Aorta (tissue), 5 donors: ENCODE measurements at places on chromosomes 7 and 10. TPM values are rescaled to one million over a fixed set of nuclear protein-coding genes. Genes with fewer than 3 reads are reported as not detected.

- DNase-seq: no peak
These were observed 6.9 kb downstream of the BAZ1B start for GRCh38 chr7:73515178-73515577.

- DNase-seq: no peak
These were observed 22.5 kb downstream of the CUZD1 start for GRCh38 chr10:122822973-122823690.

DNA sequence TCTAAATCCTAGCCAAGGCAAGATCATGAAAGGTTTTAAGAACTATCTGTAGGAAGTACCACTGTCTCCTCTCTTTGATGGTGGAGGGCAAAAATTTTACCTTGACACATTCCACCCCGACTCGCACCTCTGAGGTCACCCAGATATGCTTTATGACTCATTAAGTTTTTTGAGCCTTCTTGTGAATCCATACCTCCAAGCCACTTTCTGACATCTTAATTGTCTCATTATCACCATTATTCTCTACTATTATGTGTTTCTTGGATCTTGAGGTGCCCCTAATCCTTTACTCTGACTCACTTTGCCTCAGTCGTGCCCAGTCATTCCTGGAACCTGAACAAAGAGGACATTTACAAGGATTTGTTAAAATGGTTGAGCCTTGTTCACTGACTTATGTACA, 146.6 kb downstream of the RAPGEF5 start:
- no peak for DNase-seq

DNA sequence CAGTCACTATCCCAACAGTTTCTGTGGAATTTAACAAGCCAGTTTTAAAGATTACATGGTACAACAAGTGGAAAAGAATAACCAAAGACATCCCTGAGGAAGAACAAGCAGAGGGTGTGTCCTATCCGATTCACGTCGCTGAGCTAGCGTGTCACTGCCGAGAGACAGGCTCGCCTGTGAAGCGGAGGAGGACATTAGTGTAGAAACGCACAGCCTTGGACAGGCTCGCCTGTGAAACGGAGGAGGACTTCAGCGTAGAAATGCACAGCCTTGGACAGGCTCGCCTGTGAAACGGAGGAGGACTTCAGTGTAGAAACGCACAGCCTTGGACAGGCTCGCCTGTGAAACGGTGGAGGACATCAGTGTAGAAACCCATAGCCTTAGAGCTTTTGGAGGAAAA, 52.7 kb upstream of the INPP5A start:
- DNase-seq: no peak

DNA sequence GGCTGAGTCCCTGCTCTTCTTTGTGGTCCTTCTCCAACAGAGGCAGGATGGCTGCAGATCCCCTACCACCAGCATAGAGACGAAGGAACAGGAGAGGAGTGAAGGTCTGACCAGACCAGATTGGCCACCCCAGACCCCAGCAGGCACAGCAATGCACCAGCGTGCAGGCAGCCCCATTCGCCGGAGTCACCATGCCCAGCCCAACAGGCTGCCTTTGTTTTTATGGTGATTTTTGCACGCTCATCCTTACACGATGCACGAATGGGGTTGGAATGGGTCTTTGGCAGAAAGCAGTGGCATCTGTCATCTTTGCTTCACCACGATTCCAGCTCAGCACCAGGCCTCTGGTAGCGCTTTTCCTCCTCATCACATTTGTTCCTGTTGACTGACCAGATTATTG, 427.6 kb downstream of the INHBA start:
- DNase-seq: no peak

GRCh38 chr7:22420973-22421635, 64.2 kb upstream of the RAPGEF5 start:
- DNase-seq: no peak

The RAB18 gene
- 105 TPM for total RNA-seq

The BICC1 gene
- total RNA-seq: 46.8 TPM

The NAT16 gene
- not detected for total RNA-seq

The PHKG1 gene
- total RNA-seq: 9.3 TPM

The ZMYND11 gene
- 74.3 TPM for total RNA-seq

The FASTK gene
- total RNA-seq: 56.6 TPM

The CPA1 gene
- 5.9 TPM for total RNA-seq
